ENCODE measurements at places on chromosomes 1 and 21. TPM values are rescaled to one million over a fixed set of nuclear protein-coding genes. Genes with fewer than 3 reads are reported as not detected.
A peak's percentile ranks its signal among the peaks of the same experiment; 100 is the strongest.

DNA sequence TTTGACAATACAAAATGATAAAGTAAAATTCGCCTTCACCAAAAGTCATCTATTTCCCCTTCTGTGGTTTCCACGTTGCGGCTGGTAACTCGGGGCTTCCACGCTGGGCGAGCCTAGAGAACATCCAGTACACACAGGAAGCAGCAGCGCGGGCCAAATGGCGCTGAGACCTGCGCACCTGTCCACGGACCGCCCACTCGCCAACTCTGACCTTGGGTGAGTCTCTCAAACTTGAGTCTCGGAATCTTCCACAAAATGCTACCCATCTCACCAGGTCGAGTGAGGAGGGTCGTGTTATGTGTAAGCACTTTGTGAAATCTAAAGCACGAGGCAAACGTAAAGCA lies 820 bp upstream of the TTF2 start:
- peak; percentile 82 for DNase-seq

DNA sequence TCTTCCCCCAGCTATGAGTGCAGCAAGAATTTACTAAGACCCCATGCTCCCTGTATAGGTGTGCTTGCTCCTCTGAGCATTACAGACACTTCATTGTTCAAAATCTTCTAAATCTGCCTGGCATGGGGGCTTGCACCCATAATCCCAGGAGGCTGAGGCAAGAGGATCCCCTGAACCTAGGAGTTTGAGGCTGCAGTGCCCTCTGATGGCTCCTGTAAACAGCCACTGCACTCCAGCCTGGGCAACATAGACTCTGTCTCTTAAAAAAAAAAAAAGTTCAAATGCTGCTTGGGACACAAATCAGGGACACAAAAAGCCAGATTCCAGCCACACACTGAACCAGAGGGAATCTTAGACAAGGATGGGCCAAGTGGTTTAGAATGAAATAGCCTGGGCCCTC lies 3.4 kb upstream of the ACOT7 start:
- no peak for DNase-seq

- no peak for DNase-seq
These were observed 70.2 kb downstream of the DNM3 start for GRCh38 chr1:171911506-171911905.

DNA sequence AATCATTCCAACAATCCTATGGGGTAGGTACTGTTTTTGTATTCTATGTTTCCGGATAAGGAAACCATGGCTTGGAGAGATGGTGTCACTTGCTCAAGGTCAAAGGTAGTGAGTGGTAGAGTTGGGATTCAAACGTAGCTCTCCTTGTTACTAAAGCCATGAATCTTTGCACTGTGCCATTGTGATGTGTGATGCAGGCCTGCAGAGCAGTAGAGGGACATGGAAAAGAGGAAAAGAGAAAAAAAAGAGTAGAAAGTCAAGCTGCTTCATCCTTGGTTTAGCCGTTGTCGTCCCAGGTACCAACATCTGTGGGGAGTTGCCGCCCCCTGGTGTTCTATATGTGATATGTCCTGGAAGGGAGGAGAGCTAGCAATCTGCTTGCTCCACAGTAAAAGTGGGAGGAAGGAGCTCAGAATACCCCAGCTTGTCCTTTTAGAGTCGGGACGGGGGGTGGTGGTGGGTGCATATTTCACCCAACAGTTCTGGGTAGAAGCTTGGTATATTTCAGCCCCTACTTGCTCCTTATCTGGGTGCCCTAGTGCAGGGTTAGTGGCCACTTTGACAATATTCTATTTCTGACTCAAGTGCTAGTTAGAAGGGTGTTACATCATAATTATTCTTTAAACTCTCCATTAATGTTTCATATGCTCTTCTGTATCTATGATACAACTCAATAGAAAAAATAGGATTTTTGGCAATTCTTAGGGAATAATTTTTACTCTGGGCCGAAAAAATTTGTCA lies 98.4 kb downstream of the EBNA1BP2 start:
- peak; percentile 85 for DNase-seq

The DISP3 gene
- 2.3 TPM for total RNA-seq

All from B cell (primary cell).